Activated T-helper 1 cell treated with anti-CD3 and anti-CD28 coated beads, Interleukin-12 subunit alpha, Interleukin-12 subunit beta, Interleukin-2, Interleukin-4 antibody, amounts not matched to agents 30 ng/mL and 10 ng/mL and 1 ng/mL, durations not matched to agents 14 hours and 24 hours and 36 hours (primary cell): ENCODE measurements at places on chromosomes 11 and 22.

- DNase-seq = no peak
Measured at GRCh38 chr11:83151274-83151977, 5.5 kb upstream of the PCF11 start.

DNA sequence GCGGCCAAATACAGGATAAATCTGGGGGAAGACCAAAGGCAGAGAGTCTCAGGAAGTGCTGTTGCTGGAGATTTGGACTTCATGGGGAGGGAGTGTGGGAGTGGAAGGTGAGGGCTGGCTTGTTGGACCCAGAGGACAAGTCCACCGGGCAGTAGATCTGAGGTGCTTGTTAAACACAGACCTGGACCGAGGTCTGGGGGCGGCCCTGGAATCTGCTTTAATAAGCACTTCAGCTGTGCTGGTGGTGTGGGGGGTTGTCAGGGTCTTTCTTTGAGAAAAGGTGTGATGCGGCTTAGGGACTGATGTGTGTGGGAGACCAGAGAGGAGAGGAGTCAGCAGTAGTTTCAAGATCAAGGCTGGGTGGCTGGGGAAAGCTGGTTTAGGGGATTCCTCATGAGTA, 4.4 kb downstream of the TRMU start:
- no peak for DNase-seq

DNA sequence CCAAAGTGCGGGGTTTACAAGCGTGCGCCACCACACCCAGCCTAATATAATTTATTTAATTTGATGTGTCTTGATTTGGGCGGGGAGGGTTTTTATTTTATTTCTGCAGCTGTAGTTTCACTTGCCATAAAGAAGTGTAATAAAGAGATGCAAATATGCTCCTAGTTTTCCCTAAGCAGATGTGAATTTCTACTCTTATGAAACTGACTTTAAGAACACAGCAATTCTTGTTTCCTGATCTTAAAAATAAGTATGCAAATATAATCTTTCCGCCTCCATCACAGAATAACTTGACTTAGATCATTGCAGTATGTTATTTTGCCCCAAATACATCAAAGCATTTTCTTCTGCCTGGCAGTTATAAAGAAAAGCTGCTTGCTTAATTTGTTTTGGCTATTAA, 4.4 kb downstream of the SPCS2 start:
- no peak for DNase-seq

GRCh38 chr22:38110008-38110862, at the start of gene BAIAP2L2:
TSS of gene BAIAP2L2 (minus strand) at chr22:38110684. CDS start at chr22:38110525, 159 bp downstream.
- no peak for DNase-seq

- DNase-seq = no peak
Measured at GRCh38 chr11:66172146-66172545, 96.3 kb upstream of the RAB1B start.

- no peak for DNase-seq
Measured at GRCh38 chr11:100929377-100929776, 200.2 kb downstream of the PGR start.

- DNase-seq = no peak
Measured at GRCh38 chr11:1779806-1780699, 16.3 kb upstream of the CTSD start.

DNA sequence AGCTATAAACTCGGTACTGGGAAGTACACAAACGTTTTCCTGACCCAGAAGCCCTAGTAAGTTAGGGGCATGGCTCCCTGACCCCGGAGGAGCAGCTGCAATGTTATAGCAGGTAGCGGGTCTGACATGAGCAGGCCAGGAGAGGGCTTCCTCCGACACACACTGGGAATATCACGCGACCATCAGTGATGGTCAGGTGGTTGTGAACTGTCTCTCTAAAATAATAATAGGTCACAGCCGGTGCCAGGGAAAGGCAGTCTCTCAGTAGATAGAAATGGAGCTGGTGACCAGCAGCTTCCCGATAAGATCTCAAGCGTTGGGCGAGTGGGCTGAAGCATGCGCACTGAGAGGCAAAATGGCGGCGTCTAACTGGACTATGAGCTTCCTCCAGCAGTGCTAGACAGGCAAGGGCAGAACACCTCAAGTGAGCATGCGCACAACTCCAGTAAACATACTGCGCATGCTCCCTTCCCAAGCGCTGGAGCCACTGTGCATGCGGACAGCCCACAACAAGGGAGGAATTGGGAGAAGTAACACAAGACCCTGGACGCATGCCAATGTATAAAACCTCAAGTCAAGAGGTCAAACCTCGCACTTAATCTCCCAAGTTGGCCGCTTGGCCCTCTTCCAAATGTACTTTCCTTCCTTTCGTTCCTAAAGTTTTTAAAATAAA, 22.3 kb upstream of the TESMIN start:
- no peak for DNase-seq

- no peak for DNase-seq
Measured at GRCh38 chr11:19862091-19862490, 149.5 kb downstream of the NAV2 start.

DNA sequence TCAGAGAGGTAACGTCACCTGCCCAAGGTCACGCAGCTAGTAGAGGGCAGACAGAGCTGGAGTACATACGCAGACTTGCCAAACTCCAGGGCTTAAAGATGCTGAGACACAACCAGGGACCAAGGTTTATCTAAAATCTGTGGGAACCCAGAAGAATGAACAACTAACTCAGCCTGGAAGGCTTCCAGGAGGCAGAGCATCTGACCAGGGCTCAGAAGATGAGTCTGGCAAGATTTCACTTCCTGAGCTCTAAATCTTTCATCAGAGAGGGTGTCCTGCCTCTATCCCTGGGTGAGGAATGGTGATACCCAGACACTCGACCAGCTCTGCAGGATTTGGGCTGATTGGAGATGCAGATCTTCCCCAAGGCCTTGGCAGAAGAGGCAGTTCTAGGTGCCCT, 9.1 kb downstream of the GAL3ST1 start:
- no peak for DNase-seq

GRCh38 chr11:130904380-130904779, 11.9 kb downstream of the SNX19 start:
- no peak for DNase-seq

GRCh38 chr11:32081129-32081641, 9.7 kb upstream of the RCN1 start:
- no peak for DNase-seq

- DNase-seq = no peak
Measured at GRCh38 chr22:42321908-42322561, 51.6 kb upstream of the TCF20 start.

- no peak for DNase-seq
Measured at GRCh38 chr11:60951904-60952741, at the start of gene SLC15A3. TSS of gene SLC15A3 (minus strand) at chr11:60952176. CDS start at chr11:60951551, 625 bp downstream.

DNA sequence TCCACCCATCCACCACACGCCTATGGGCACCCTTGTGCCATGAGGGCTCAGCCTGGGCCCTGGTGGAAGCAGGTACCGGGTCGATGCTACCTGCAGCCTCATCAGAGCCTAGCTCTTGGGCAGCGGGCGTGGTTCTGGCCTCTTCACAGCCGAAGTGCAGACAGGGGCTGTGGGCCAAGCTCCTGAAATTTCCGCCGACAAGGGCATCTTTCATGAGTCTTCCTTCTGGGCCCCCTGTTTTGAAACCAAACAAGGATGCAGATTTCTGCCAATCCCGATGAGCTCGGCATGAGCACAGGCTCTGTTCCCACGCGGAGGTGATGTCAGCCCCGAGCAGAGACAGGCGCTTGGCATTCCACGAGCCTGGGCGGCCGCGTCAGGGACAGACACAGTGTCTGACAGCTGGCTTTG, 22.6 kb upstream of the MGAT3 start:
- DNase-seq = no peak

DNA sequence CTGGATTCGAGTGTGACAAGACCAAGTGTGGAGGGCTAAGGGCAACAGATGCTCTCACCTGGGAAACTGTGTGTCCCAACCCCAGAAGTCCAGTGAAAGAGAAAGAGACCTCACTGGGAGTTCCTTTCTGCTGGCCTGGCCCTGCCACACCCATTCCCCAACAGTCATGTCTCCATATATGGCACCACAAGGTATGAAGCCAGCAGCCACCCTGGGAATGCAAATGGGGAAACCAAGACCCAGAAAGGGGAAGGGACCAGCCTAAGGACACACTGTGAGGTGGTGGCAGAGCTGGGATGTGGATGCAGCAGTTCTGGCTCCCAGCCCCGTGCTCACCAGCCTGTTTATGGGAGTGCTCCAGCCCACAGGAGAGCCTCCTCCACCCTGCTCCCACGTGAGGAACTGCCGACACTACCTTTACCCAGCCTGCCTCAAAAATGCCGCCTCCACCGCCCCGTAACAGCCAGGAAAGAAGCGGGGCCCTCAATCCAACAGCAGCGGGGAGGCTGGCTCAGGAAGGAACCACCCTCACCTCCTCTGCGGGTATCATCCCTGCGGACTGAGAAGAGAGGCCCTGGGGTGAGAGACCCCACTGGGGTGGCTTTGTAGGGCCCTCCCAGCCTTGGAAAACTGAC, 12.6 kb downstream of the LMO1 start:
- DNase-seq = no peak

- DNase-seq = no peak
Measured at GRCh38 chr11:126121296-126121695, 58.6 kb upstream of the CDON start.

GRCh38 chr11:127656116-127656836, 655.7 kb upstream of the KIRREL3 start:
- no peak for DNase-seq

DNA sequence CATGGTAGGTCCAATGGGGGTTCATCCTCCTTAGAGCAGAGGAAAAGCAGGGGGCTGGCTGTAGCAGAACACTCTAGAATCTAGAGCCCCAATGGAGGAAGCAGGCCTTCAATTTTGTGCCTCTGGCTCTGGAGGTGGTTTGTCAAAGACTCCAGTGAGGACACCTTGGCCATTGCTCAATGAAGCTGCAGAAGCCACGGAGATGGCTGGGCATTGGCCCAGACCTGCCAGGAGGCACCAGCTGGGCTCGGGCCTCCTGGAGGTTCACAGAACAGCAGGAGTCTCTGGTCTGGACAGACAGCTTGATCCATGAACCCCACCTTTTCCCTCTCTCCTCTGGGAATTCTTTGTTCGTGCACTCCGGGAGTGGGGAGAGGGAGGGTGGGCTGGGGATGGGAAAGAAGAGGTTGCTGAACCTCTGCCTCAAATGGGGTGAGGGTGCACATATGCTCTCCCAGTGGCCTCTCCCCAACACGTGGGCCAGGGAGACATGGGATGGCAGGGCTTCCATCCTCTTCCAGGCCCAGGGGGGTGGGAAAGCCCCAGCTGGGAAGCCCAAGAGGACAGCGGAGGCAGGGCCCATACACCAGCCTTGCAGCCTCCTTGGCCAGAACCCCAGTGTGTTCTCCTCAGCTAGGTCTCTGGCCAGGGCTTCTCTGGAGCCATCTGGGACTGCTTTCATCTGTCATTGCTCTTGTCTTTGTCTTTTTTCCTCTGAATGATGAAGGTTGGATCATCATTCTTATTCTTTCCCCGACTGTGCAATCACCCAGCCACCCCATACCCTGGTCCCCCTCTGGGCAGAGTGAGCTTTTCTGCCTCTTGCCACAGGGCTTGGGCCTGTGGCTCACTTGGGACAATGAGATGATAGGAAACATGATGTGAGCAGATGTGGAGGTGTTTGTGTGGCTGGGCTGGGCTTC, 1019.4 kb downstream of the BRD1 start:
- DNase-seq = no peak

- no peak for DNase-seq
Measured at GRCh38 chr11:22809893-22810292, 19.7 kb downstream of the SVIP start.

DNA sequence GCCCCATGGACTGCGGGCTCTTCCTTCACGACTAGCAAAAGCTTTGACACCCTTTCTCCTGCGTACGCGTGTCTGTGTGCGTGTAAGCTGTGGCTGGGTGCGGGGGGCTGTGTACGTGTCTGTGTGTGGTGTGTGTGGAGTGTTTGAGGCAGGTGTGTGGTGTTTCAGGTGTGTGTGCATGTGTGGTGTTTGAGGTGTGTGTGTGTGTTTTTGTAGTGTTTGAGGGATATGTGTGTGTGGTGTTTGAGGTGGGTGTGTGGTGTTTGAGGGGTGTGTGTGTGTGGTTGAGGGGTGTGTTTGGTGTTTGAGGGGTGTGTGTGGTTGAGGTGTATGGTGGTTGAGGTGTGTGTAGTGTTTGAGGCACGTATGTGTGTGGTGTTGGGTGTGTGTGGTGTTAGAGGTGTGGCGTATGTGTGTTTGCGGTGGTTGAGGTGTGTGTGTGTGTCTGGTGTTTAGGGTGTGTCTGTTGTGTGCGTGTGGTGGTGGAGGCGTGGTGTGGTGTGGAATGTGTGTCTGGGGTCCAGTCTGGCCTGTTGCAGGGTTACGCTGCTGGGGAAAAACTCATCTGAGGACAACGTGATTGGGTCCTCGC, 687 bp upstream of the ARSA start:
- no peak for DNase-seq

DNA sequence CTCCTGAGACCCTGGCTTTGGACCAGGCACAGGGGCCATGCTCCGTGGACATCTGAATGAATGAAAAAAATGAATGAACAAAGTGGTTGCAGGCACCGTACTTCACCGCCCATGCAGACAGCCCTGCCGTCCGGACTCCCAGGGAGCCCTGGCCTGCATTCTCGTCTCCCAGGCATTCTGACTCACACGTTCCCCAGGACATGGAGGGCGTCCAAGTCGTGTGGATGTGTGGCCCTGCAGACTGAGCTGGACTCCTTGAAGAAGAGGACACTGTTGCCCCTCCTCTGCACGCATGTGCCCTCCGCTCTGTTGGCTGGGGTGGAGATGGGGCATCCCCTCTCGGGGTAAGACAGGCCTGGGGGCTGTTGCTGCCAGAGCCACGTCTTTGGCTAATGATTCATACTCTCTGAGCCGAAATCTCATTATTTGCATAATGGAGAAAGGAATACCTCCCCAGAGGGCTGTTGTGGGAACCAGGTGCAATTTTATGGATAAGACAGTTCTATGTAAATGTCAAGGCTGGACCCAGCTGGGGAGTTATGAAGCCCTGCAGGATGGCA, 49.7 kb downstream of the RTL6 start:
- no peak for DNase-seq

DNA sequence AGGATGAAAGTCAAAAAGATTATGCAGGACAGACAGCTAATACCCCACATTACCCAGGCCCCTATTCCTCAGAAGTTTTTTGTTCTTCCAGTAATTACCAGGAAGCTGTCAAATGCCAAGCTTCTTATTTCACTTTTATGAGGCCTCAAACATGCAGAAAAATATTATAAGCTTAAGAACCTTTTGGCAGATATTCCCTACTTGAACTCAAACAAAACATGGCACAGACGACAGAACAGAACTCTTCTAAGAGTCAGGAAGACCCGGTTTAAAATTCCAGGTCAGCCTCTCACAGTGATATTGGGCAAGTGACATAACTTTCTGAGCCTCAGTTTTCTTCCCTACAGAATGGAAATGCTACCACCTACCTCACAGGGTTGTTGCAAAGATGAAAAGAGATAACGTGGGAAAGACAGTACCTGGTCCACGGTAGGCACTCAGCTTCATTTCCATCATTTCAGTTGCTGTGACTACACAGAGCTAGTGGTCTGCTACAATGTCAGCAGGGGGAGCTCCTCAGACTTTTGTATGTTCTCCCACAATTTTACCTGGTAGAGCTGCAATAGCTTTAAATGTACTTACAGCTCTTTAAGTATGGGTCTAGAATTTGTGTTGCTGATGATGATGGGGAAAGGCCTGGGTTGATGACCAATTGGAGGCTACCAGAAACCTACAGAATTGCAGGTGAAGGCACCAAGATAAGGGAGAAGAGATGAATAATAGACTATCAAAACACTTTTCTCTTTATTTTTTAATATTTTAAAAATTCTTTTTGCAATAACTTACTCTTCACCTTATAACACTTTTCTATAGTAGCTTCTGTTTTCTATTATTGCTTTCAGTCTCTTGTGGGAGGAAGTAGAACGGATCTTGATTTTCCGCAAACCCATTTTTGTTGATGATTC, 98.3 kb upstream of the CHRM4 start:
- peak; percentile 18 for DNase-seq
